Bronchus fibroblast of lung (primary cell): ENCODE measurements at places on chromosomes 11 and 22. TPM values are rescaled to one million over a fixed set of nuclear protein-coding genes. Genes with fewer than 3 reads are reported as not detected.

Gene TTC36
- 1.0 TPM in 1 of 2 replicates, not detected in the other for total RNA-seq

Gene FERMT3
- total RNA-seq: 1.8 and 2.2 TPM in 2 replicates

Gene OR5P2
- not detected in 2 replicates for total RNA-seq

Gene MYOD1
- not detected in 2 replicates for total RNA-seq

Gene CATSPERZ
- total RNA-seq: 0.15 TPM in 1 of 2 replicates, not detected in the other

Gene UPB1
- total RNA-seq: not detected in 2 replicates

Gene AMBRA1
- total RNA-seq: 14.6 and 15.8 TPM in 2 replicates

Gene OR8A1
- not detected in 2 replicates for total RNA-seq

Gene PLEKHA7
- 0.50 and 3.1 TPM in 2 replicates for total RNA-seq

Gene TMEM45B
- total RNA-seq: not detected in 2 replicates
